ENCODE measurements at places on chromosomes 3 and 15.

- DNase-seq = no peak
Measured at GRCh38 chr3:149534671-149535332, 60.3 kb downstream of the TM4SF4 start.

DNA sequence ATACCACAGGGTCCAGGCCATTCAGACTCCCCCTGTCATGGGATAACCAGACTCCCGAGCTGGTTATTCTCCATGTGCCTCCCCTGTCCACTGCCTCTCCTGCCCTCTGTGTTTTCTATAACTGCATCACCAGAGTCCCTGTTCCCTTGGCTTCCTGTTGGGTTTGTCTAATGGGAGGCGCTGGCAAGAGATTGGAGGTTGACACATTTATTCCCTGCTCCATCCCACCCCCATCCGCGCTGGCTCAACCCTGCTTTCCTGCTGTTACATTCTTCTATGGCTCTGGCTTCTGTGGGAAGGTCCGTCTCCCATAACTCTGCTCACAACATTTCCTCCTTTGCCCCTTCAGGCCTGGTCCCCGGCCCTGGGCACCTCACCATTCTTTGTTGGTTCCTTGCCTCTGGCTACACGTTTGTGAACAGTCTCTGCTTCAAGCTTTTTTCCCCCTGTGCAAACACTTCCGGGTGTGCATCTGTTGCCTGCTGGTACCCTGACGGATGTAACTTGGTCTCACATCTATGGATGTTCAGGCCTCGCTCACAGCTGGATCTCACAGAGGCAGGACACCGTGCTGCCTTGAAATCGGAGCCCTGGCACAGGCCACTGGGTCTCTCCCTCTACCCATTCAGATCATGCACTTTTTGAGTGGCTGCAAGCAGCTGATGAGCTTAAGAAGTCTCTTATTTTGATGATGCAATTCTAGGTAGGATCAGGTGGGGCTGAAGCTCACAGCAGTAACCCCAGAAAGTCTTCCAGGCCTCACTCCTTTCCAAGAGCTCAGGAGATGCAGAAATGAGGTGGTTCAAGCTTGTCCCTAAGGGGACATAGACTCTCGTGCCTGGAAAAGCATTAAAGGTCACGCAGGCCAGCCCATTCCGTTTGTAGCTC is 68.6 kb upstream of the ATP13A3 start:
- no peak for DNase-seq

- no peak for DNase-seq
Measured at GRCh38 chr15:39886418-39886817, 33.6 kb downstream of the GPR176 start.

GRCh38 chr3:9552252-9552999 is 1.2 kb downstream of the LHFPL4 start:
- no peak for DNase-seq

DNA sequence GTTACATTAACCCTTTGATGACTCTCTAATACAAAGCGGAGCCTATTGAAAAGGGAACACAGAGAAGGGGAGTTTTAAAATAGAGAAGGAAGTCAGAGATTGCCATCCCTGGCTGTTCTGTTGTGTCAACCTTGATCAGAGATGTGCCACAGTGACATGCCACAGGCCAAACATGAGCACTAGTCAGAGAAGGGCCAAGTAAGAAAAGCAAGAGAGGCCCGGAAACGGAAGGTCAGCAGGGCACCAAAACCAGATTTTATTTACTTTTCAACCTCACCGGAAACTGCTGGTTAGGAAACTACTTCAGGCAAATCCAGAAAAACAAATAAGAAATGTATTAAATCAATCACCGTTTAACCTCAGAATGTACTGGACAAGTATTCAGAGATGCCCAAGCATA is 171.8 kb downstream of the ALCAM start:
- no peak for DNase-seq

- DNase-seq = peak; percentile 98
Measured at GRCh38 chr3:143443851-143444331, 324.3 kb downstream of the CHST2 start.

DNA sequence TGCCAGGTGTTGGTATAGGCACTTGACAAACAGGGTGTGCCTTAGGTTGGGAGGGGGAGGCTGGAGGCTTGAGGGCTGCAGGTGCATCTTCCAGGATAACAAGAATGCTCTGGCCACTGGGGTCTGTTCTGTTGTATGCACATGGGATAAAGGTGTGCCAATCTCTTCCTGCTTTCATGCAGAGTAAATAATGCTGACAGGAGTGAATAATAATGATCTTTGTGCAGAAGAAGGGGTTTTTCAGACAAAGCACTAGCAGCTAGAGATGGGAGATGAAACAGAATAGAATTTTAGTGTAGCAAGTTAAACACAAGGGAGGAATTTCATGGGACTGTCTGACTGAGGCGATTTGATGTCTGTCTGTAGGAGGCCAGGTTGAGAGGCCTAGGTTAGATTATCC is 1.9 kb upstream of the ROPN1 start:
- DNase-seq = no peak

GRCh38 chr3:95352471-95352870 is 1289.6 kb downstream of the NSUN3 start:
- DNase-seq = no peak

DNA sequence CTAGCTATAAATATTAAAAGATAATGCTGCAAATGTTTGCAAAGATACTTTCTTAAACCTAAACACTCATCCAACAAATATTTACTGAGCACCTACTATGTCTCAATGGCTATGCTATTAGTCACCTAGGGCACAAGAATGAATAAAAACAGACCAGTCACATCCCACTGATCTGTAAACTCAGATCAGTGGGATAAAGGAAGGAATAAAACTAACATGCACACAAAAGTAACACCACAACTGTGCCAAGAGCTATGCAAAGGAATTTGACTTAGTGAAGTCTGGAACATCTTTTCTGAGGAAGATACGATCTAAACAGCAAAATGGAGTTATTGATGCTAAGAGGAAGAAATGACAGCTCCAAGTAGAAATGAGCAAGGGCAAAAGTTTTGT is 56.6 kb downstream of the CBLB start:
- no peak for DNase-seq

DNA sequence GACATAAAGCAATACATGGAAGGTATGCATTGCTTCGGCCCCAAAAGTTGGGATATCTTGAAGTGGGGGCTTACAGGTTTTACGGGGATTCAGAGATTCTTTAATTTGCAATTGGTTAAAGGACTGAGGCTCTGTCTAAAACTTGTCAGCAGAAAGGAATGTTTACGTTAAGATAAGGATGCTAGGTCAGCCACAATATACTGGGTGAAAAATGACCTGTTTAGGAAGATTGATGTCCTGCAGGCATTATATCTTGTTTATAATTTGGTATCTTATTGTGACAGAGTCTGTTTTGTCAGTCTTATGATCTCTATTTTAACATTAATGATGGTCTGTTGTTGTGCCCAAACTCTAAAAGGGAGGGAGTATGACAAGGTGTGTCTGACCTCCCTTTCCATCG is 15.3 kb upstream of the CCNDBP1 start:
- DNase-seq = no peak
